Kidney (tissue), 22 donors: ENCODE measurements at places on chromosomes 2 and 18. TPM values are rescaled to one million over a fixed set of nuclear protein-coding genes. Genes with fewer than 3 reads are reported as not detected.
A peak's percentile ranks its signal among the peaks of the same experiment; 100 is the strongest.

GRCh38 chr2:172455121-172455515 lies 27.7 kb downstream of the ITGA6 start:
- no peaks in the 10 kb centered on the region for H3K36me3 ChIP-seq
- no peaks in the 10 kb centered on the region for H3K27me3 ChIP-seq
- no peak for DNase-seq
- no peak overlapping the region for H3K4me3 ChIP-seq
- H3K27ac ChIP-seq: peak overlapping the region; percentile 23

DNA sequence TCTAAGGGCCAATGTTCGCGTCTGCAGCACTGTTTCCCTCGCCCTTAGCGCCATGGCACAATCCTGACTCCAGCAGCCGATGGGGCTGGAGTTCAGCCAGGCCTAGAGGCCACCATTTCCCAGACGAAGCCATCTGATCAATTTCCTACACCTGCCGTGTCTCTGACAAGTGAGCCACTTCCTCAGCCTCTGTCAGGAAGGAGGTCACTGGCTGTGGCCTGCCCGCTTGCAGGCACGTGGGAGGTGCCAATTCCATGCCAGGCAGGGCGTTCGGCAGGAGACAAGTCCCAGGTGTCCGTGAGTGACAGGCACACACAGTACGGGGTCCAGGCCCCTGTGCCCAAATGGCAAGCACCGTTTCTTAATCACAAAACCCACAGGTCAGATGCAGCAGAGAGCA lies 234.5 kb downstream of the TWIST2 start:
- peaks cover 11% of the 10 kb centered on the region for H3K36me3 ChIP-seq
- no peaks in the 10 kb centered on the region for H3K27me3 ChIP-seq
- no peak overlapping the region for H3K4me3 ChIP-seq
- no peak overlapping the region for H3K27ac ChIP-seq

DNA sequence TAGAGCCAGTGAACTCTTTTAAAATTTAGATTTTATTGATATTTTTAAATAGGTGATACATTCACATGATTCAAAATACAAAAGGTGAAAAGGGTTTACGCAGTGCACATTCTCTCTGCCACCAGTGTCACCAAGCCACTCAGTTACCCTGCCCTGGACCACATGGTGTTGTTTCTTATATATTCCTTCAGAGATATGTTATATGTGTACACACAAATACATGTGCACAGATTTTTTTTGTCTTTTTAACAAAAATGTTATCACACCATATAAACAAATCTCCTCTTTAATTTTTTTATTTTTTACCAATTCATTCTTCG lies 26.2 kb downstream of the SERPINB4 start:
- DNase-seq: no peak
- H3K27me3 ChIP-seq: no peaks in the 10 kb centered on the region
- no peaks in the 10 kb centered on the region for H3K36me3 ChIP-seq
- no peak overlapping the region for H3K27ac ChIP-seq
- H3K4me3 ChIP-seq: no peak overlapping the region

- H3K4me3 ChIP-seq: no peak overlapping the region
- H3K27ac ChIP-seq: no peak overlapping the region
- DNase-seq: no peak
- no peaks in the 10 kb centered on the region for H3K4me1 ChIP-seq
Measured at GRCh38 chr2:96668771-96669170, 26.2 kb downstream of the FER1L5 start.

DNA sequence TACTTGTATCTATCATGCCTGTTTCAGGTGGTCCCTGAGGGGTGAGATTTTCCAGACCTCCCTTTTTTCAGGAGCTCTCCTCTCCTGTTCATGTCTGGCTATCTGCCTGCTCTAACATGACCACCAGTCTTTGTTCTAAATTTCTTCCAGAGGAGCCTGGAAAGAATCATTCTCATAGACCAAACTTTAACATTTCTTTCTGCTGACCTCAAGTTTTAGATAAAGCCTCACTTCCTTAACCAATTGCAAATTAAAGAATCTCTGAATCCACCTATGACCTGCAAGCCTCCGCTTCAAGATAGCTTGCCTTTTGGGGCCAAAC lies 97.6 kb downstream of the TEX51 start:
- DNase-seq: no peak
- no peak overlapping the region for H3K4me3 ChIP-seq
- peak overlapping the region; percentile 85 for H3K27ac ChIP-seq
- no peaks in the 10 kb centered on the region for H3K36me3 ChIP-seq
- peaks cover 13% of the 10 kb centered on the region for H3K4me1 ChIP-seq

DNA sequence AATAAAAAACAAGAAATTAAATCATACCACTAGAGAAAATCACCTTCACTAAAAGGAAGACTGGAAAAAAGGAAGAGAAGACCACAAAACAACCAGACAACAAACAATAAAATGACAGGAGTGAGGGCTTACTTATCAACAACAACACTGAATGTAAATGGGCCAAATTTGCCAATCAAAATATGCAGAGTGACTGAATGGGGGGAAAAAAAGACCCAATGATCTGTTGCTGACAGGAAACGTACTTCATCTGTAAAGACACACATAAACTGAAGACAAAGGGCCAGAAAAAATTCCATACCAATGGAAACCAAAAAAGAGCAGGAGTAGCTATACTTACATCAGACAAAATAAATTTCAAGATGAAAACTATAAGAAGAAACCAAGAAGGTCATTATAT lies 25.5 kb upstream of the EML6 start:
- no peak for DNase-seq
- H3K27me3 ChIP-seq: no peaks in the 10 kb centered on the region
- H3K4me1 ChIP-seq: no peaks in the 10 kb centered on the region

GRCh38 chr2:36541891-36542595 lies 55.9 kb downstream of the FEZ2 start:
- no peaks in the 10 kb centered on the region for H3K36me3 ChIP-seq
- H3K4me3 ChIP-seq: no peak overlapping the region
- no peak overlapping the region for H3K27ac ChIP-seq
- DNase-seq: no peak
- H3K4me1 ChIP-seq: no peaks in the 10 kb centered on the region
- no peaks in the 10 kb centered on the region for H3K27me3 ChIP-seq

The DTNB gene
- 28.1 TPM for total RNA-seq

The CNGA3 gene
- total RNA-seq: not detected
